ENCODE measurements at places on chromosomes 12 and 14. TPM values are rescaled to one million over a fixed set of nuclear protein-coding genes. Genes with fewer than 3 reads are reported as not detected.

DNA sequence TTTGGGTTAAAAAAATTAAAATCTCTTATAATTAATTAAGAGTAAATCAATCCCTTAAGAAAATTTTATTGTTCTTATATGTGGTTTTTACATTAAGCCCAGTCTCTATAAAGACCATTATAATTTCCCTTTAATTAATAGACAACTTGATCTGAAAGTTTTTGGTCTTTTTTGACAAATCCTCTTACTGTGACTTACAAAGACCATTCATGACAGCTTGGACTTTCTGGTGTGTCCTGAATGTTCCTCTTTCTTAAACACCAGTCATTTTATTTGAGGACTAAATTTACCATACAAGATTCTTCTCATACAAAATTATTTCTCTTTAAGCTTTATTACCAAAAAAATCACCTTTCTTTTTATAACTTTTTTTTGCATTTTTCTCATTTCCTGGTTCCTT, 368.3 kb downstream of the ADGRD1 start:
- no peak for DNase-seq

DNA sequence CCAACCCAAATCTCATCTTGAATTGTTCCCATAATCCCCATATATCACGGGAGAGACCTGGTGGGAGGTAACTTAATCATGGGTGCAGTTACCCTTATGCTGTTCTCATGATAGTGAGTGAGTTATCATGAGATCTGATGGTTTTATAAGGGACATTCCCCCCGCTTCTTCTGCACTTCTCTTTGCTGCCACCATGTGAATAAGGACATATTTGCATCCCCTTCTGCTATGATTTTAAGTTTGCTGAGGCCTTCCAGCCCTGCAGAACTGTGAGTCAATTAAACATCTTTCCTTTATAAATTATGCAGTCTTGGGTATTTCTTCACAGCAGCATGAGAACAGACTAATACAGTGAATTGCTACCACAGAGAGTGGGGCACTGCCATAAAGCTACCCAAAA, 179.1 kb downstream of the LRIG3 start:
- no peak for DNase-seq

GRCh38 chr12:102016472-102016871, 45.3 kb downstream of the WASHC3 start:
- no peak for DNase-seq

GRCh38 chr14:92316937-92317336, 6.0 kb upstream of the SLC24A4 start:
- no peak for DNase-seq

FGF6 gene
- not detected for total RNA-seq

DNA sequence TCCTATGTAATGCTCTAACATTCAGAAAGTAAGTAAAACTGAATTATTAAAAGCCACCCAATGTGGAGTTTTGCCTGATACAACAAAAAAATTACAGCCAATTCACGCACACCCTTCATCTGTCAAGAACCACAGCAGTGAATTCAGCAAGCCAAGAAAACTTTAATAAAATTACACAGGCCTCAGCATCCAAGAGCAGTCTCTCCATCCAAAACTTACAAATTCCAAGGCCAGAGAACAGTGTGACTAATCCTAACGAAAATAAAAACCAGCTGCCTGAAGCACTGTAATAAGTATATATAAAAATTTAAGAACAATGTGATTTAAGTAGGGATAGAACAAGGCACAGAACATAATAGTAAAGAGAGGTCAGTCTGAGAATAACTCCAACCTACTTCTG, 54.2 kb downstream of the SIX6 start:
- no peak for DNase-seq

KERA gene
- total RNA-seq, result not detected

GRCh38 chr12:15116086-15116485, 105.1 kb downstream of the RERG start:
- no peak for DNase-seq

All from T-cell (primary cell).